ENCODE measurements at places on chromosomes 11 and 22.

- DNase-seq = no peak
These were observed 62.1 kb upstream of the B3GNT6 start for GRCh38 chr11:76972051-76972450.

GRCh38 chr11:128814856-128815705, 52.0 kb downstream of the KCNJ1 start:
- DNase-seq = peak; percentile 71

DNA sequence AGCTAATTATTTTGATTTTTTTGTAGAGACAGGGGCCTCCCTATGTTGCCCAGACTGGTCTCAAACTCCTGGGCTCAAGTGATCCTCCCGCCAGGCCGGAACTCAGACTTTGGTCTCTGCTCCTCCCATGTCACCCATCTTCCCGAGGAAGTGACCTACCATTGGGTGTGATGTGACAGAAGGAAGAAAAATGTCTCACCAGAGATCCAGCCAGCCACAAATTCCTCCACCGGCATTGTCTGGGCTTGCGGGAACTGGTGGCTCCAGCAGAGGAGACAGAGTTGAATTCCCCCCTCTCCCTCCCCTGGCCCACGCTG, 772 bp downstream of the SLC25A45 start:
- no peak for DNase-seq

DNA sequence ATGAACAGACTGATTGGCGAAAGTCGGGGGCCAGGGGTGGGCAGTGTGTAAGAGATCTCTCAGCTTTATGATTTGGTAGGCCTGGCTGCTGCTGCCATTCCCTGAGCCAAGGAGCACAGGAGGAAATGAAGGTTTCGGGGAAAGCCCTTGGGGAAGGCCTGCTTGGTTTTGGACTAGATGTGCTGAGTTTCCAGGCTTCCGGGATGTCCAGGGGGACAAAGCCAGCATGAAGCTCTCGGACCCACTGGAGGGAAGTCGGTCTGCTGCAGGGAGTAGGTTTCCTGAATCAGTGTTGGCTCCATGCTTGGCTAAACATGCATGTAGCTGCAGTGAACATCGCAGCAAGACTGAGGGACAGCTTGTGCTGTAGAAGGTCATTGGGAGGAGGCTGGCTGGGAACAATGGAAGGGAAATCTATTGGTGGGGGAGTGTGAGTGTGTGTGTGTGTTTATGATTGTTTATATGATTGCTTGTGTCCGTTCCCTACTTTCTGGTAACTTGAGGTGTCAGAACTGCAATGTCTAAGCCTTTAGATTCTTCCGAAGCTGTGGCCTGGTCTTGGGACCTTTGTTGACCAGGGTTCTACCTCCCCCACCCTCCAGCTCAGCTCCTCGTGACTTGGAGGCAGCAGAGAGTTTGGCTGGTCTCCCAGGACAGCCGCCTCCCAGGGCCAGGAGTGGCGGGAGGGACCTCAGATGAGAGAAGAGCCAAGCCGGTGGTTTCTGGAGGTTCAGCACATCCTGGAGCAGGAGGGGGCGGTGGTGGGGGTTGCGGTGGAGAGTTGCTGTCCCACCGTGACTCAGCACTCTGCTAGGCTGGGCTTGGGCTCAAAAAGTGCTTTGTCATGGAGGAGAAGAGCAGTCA, 4.0 kb upstream of the FTH1 start:
- peak; percentile 85 for DNase-seq

DNA sequence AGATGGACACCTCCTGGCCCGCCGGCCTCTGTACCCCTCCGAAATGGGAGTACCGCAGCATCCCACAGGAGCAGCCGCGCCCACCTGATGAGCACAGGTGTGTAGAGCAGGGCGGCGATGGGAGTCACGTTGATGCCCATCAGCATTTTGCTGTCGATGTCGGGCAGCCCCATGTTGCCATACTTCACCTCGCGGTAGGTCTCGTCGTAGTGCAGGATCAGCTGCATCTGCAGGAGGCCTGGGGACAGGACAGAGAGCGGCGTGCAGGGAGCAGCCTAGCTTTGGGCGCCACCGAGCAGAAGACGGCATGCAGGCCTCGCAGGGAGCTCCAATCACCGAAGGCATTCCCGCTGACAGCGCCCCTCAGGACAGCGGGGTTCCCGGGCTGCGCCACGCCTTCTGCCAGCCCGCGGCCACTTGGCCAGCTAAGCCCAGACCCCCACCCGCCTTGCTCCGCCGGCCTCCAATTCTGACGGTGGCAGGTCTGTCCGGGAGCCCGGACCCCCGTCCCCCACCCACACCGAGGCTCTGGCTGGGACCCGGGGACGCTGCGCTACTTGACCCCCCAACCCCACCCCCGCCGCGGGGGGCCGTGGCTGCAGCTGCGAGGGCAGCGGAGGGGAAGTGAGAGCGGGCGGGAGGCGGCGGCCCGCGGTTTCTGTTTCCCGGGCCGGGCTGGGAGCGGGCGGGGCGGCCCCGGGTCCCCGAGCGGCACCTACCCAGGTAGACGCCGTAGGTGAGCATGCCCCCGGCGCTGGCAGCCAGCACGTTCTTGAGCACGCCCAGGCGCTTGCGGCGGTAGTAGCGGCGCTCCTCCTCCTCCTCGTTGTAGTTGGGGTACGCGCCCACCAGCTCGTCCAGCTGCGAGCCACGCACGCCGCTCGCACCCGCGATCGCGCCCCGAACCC, 705 bp downstream of the UNC93B1 start:
- peak; percentile 55 for DNase-seq

DNA sequence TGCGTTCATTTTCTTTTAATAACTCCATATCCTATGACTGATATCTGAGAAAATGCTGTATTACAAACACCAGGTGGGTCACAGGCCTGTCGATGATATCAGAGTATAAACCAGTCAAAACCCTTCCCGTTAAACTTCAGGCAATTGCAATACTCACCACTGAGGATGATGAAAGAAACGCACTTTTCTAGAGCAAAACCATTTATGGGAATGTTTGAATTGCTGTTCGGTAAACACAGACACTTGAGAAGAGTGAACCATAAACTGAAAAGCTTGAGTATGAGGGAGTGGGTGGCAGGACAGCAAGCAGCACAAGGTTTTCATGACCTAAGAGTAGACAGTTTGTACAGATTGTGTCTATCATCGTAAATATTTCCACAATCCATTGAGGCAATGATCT, 139.8 kb upstream of the CEP126 start:
- DNase-seq = no peak

GRCh38 chr22:17699696-17700340, 61.3 kb downstream of the BCL2L13 start:
- no peak for DNase-seq

DNA sequence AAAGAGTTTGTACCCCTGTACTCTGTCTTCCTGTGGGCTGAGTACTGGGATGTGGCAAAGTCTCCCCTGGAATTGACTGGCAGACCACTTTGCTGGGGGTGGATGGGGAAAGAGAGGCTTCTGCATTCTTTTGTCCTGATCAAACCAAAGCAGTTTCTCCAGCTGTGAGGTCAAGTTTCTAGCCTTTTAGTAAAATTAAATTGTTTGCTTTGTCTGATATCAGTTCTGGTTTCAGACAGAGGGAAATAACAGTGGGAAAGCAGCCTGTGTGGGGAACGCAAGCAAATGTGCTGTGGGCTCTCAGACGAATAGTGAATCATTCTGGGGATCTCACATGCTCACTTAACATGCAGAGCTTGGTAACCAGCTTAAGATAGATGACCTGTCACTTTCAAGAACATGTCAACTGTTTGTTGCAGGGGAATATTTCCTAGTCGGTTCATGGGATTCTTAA, 151.6 kb downstream of the FAT3 start:
- DNase-seq = no peak

- no peak for DNase-seq
These were observed 20.2 kb downstream of the LIF start for GRCh38 chr22:30226192-30226832.

DNA sequence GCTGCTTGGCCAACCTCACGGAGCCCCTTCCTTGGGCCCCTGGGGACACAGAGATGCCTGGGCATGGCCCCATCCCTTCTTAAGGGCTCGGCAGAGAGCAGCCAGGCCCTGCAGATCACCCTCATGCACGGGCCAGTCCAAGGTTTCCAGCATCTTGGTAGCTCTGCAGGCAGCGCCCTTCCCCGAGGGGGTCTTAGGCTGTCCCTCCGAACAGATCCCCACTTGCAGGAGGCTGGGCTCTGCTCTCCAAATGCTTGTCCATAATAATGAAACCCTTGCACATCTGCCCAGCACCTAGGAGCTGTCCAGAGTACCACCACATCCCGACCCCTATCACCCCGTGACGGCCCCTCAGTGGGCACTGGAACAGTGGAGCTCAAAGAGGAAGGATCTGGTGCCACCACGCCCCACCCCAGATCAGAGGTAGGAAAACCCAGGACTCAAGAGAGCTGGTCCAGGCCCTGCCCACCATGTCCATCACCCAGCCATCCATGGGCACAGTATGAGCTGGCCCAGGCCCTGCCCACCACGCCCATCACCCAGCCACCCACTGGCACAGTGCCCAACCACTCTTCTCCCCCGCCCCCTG, 92.5 kb upstream of the PRR5 start:
- DNase-seq = no peak

DNA sequence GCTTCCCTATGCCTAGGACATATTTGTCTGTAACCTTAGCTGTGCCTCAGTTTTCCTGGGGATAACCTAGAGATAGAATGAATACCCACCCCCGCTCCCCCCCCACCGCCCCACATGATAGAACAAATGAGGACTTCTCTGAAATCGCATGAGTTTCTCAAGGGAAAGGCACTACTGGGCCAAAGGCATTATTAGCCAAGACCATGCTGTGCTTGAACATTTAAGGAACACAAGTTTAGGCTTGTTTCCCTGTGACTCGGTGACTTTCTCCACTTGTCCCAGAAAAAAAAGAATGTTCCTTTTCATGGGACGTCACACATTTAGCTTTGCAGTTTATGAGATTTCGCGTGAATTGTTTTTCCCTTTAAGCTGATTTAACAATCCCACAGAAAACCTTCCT, 51.4 kb upstream of the CRTAM start:
- DNase-seq = no peak

DNA sequence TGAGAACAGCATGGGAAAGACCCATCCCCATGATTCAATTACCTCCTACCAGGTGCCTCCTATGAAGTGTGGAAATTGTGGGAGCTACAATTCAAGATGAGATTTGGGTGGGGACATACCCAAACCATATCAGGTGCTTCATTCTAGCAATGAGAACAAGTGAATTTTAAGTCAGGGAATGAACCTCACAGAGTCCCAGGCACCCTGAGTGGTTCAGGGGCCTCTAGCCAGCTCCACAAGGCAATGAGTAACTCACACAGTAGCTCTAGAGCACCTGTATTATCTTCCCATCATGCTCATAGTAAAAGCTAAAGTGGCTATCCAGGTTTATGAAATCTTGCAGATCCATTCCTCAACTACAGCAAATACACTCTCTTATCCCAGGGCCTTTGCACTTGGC, 13.1 kb upstream of the ACCSL start:
- no peak for DNase-seq

DNA sequence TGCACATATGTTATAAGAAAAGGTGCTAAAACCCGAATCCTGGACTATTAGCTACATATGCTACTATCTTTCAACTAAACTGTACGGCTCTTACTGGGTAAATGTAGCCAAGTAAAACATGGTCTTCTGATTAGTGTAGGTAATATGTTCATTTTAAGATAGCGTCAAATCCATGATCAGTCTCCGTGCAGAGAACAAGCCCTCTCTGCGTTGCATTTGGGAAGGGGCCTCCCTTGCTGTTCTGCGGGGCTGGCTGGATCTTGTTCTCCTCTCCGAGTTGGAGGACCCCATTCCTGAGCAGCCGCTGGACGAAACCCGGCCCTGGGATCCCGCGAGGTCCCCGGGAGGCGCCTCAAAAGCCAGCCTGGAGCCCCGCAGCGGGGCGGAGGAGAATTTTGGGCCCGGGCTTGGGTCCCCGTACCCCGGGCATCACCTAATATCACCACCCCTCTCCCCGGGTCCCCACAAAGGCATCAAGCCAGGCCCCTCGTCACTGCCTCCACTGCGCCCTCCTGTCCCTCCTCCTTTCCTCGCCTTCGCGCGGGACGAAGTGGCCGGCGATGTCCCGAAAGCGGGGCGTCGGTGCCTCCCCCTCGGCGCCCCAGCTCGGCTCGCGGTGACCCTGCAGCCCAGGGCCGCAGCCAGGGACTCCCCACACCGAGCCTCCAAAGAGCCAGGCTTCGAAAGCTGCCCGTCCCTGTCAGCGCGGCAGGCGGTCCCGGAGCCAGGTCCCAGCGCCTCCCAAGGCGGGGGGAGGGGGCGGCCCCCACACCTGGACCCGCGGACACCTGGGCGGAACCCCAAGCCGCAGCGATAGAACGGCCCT, 54.5 kb upstream of the FBXO3 start:
- peak; percentile 35 for DNase-seq

- peak; percentile 37 for DNase-seq
These were observed 3.8 kb upstream of the OR5A2 start for GRCh38 chr11:59429924-59430516.

- no peak for DNase-seq
These were observed 19.1 kb downstream of the MUC6 start for GRCh38 chr11:1017269-1018005.

Measured in nephron progenitor cell (in vitro differentiated cells).